ENCODE measurements at places on chromosomes 12 and 14.

- peak; percentile 72 for DNase-seq
These were observed 117.8 kb downstream of the TTC7B start for GRCh38 chr14:90698379-90698869.

DNA sequence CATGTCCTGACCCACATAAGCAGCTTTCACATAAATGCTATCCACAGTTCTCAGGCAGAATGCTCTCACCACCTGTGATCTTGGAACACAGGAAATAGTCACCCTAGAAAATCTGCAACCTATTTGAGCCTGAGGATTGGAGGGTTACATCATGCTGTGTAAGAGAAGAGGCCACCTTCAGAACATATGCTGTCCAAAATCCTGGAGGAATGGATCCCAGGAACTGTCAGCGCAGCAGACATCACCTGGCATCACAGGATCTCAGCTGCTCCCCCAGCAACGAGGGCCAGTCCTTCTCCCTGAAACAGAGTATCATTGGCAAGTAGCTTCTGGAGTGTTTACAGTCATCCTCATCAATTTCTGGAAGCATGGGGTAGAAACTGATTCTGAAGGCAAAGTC is 63.2 kb upstream of the LTA4H start:
- DNase-seq, result no peak

- no peak for DNase-seq
These were observed 270.7 kb upstream of the PDE3A start for GRCh38 chr12:20097626-20098025.

- DNase-seq, result no peak
These were observed 51.9 kb downstream of the TESPA1 start for GRCh38 chr12:54932691-54933090.

- no peak for DNase-seq
These were observed 76.9 kb downstream of the MIPOL1 start for GRCh38 chr14:37274652-37275051.

GRCh38 chr12:12661086-12661856 is 34.7 kb downstream of the GPR19 start:
- DNase-seq, result no peak

- peak; percentile 89 for DNase-seq
These were observed 31.3 kb upstream of the SMUG1 start for GRCh38 chr12:54220092-54220557.

GRCh38 chr12:23585782-23586163 is 363.7 kb downstream of the SOX5 start:
- DNase-seq, result no peak

- DNase-seq, result no peak
These were observed 43.4 kb downstream of the SAMD4A start for GRCh38 chr14:54610051-54610977.

DNA sequence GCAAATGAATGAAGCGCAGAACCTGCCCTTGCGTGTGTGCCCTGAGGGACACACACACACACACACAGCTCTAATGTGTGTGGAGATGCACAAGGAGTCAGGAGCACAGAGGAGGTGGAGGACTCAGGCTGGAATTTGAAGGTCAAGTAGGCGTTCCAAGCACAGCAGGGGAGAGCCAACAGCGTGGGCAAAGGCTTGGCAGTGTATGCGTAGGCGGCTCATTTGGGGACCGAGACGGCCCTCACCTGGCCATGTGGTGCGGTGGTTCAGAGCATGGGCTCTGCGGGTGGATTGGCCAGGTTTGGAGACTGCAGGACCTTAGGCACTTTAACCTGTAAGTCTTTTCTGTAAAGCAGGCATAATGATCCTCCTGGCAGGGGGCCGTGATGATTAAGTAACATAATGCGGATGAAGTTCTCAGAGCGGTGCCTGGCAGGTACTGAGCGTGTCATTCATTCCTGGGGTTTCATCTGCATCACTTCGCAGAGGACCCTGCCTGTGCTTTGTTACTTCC is 69.5 kb upstream of the SLC24A4 start:
- no peak for DNase-seq

DNA sequence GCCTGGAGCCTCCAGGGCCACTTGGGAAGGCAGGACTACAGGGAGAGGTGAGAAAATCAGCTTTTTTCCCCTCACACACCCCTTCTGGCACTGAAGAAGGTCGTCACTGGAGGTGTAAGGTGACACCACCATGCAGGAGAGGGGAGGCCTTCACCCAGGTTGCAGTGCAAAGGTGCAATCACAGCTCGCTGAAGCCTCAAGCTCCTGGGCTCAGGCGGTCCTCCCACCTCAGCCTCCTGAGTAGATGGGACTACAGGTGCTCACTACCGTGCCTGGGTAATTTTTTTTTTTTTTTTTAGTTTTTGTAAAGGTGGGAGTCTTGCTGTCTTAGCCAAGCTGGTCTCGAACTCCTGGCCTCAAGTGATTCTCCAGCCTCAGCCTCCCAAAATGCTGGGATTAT is 93.6 kb downstream of the TNFAIP2 start:
- no peak for DNase-seq

DNA sequence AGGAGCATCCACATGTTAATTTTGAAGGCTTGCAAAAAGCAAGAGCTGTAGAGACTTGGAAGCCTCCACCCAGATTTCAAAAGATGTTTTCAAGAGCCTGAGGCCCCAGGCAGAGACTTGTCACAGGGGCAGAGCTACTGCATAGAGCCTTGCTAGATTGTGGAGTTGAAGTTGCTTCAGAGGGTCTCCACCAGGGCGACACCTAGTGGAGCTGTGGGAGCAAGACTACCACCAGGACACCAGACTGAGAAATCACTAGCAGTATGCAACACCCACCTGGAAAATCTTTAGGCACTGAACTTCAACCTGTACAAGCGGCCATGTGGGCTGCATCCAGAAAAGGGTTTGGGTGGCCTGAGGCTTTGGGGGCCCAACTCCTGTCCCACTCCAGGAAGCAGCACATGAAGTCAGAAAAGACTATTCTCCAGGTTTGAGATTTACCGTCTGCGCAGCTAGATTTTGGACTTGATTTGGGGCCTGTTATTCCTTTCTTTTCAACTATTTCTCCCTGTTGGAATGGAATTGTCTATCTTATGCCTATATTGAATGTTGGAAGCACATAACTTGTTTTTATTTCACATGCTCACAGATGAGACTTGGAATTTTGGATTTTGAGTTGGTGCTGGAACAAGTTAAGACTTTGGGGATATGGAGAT is 508.6 kb downstream of the FLRT2 start:
- peak; percentile 55 for DNase-seq

DNA sequence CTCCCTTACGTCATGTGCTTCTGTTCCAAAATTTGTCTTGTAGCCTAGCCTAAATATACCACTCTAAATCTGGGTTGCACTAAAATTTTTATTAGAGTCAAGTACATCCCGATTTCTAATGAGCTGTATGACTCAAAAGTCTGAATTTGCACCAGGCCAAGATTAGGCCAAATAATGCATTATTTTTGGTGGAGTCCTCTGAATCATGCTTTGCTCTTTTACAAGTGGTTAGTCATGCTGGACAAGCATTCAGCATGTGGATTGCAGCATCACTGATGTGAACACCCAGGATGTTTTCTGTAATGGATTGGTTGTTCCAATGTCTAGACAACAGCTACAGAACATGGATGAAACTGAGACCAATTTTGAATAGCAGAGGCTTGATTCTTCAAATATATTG is 23.7 kb downstream of the HEBP1 start:
- DNase-seq, result no peak

- DNase-seq, result no peak
These were observed 97.2 kb upstream of the SFSWAP start for GRCh38 chr12:131613678-131614077.

All from right hindlimb (tissue), 1 donor.